ENCODE measurements at places on chromosomes 7 and 10.

DNA sequence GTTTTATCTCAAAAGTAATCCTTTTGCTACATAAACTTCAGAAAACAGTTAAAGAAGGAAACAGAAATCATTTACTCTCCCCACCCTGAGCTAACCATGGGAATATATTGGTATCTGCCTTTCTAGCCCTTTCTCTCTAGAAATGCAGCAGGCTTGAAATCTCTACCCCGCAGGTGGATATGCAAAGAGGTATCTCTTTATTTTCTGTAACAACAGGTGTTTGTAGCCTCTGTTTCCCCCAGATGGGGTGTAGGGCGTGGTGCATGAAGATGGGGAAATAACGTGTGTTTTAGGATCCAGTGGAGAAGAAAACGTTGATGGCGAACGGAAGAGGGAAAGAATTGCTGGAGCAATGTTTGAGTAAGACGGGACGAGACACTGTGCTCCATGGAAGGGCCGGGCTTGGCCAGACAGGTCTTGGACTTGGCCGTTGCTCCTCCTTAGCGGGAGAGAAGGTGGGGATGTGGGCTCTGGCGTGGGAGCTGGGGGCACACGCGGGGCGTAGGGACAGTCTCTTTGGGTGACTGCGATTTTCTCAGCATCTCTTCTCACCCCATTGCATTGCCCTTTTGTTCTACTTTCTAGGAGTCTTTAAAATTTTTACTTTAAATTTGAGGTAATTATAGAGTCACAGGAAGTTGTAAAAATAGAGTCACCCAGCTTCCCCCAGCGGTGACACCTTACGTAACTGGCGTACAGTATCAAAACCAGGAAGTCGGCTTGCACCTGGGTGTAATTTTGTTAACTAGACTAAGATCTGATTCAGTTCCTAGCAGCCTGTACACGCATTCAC lies 82.9 kb downstream of the ELFN1 start:
- DNase-seq, result no peak

DNA sequence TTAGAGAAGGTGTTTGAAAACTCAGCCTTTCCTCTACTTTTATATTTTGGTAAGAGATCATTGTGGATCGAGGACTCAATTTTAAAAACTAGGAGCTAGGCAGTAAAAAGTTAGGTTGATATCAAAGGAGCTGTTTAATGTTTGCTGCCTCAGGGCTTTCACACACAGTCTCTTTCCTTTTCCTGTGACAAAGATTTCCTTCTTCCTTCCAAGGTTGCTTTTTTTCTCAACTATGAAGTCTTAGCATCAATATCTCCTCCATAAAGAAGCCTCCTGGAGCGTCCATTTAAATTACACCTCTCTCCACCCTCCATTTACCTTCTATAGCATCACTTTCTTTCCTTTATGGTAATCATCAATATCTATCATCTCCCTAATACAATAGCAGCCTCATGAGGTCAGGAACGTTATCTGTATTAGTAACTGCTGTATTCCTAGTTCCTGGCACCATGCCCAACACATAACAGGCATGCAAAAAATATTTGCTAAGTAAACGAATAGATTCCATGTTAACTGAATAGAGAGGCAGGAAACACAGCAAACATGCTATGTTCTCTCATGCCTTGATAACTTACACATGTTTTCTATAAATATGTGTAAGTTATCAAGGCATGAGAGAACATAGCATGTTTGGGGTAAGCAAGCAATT lies 48.5 kb downstream of the GNAT3 start:
- no peak for DNase-seq

DNA sequence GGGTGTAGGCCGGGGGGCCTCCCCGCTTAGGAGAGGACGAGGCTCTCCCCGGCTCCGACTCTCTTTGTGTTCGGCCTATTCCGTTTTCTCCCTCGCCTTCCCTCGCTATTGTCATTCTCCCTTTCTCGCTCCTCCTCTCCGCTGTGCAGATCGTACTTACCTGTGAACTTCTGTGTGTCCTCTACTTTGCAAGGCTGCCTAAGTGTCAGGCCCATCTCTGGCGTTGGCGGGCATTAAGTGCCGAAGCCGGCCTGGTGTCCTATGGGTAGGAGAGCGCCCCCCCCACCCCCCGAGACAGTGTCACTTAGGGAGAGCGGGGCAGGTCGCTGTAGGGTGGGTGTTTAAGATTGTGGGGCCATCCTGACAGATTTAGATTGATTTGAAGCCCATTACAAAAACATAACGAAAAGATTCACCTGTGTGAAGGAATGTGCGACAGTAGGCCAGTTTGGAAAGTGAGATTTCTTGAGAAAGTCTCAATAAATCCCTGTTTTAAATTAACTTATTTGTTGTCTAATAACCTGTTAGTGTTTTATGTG lies 579 bp downstream of the RBM33 start:
- DNase-seq, result peak; percentile 39

DNA sequence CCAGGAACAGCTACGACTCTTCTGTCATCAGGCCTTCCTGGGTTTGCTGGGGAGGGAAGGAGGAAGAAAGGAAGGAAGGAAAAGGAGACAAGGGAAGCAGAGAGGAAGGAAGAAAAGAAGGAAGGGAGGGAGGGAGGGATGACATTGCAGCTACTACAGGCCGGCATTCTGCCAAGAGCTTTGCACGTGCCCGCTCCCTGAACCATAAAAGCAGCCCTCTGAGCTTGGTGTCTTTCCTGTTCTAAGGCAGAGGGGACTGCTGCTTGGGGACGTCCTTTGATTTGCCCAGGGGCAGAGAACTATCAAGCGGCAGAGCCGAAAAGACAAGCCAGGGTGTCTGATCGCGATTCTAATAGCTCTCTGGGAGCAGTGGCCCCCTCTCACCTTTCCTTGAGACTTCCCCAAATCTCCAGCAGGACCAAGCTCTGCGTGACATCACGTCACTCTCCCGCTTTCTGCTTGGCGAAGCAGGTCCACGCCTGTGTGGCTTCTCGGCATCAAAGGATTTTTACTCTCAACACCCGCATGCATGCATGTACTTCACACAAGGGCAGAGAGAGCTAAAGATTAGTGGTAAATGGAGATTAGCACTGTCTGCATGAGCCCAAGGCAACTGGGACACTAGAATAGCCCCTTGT lies 167.8 kb upstream of the AUTS2 start:
- no peak for DNase-seq

GRCh38 chr10:71599518-71599917 lies 120.1 kb downstream of the C10orf105 start:
- no peak for DNase-seq

GRCh38 chr7:13421776-13422175 lies 567.7 kb downstream of the ETV1 start:
- no peak for DNase-seq

- no peak for DNase-seq
These were observed 36.3 kb upstream of the EXOC6 start for GRCh38 chr10:92811986-92812385.

GRCh38 chr10:78259391-78259790 lies 225.7 kb downstream of the RPS24 start:
- DNase-seq, result no peak

GRCh38 chr7:156753630-156754029 lies 113.1 kb downstream of the RNF32 start:
- DNase-seq, result no peak

DNA sequence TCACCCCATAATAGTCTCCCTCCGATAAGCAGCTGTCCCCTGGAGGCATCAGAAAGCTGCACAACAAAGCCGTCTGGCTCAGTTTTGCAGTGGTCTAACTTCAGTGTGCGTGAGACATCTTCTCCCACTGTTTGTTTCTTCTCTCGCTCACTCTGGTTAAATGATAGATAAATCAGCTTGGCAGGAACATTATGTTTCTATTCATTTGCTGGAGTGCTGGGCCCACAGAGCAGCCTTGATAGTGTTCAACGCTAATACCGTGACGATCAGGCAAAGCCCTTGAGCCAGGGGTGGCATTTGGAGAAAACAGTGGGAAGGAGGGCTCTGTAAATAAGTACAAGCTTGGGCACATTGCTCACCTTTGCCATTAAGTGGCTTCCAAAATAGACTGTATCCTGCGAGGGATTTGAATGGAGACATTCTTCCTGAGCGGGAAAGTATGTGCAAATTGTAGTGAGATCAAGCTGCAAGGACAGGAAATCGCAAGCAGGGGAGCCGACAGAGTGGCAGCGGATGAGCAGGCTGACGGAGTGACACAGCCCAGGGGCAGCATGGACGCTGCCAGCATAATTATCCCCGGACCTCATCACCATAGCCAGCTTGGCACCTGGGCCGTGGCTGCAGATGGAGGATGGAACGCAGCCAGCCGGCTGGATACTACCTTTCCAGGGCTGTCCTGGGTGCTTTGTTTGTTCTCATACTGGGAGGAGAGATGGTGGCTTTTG lies 256.8 kb upstream of the FZD8 start:
- no peak for DNase-seq

DNA sequence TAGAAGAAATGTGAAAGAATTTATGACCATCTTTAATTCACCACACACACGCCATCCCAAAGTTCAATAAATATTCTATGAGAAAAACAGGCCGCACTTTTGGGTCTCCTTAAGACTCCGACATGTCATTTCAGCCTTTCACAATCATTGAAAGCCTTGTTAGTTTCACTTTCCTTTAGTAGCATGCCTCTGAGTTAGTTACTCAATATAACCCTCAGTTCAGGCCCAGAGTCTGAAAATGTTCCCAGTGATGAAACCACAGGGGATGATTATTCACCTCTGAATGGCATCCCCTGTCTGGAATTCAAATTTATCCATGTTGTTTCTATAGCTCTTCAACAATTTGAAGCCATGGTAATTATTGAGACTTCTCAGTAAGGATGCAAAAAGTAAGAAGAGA lies 278.1 kb upstream of the NRP1 start:
- DNase-seq, result no peak

GRCh38 chr10:74290708-74291107 lies 139.7 kb downstream of the ADK start:
- DNase-seq, result no peak

DNA sequence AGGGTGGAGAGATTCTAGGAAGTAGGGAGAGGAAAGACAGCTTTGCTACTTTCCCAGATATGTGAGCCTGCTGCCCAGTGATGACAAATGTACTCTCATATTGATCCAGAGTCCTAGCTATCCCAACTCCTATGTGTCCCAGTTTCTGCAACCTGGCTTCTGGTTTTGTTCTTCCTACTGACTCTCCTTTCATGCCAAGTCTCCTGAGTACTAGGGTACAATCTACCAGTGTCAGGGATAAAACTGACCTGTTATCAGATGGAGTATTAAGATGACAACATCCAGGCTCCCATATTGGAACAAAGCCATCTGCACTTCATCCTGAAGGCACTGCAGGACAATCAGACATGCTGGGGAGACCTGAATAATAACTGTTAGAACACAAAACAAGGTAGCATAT lies 233.7 kb upstream of the PHYHIPL start:
- no peak for DNase-seq

GRCh38 chr7:44149571-44150465 lies 8.7 kb upstream of the MYL7 start:
- no peak for DNase-seq

DNA sequence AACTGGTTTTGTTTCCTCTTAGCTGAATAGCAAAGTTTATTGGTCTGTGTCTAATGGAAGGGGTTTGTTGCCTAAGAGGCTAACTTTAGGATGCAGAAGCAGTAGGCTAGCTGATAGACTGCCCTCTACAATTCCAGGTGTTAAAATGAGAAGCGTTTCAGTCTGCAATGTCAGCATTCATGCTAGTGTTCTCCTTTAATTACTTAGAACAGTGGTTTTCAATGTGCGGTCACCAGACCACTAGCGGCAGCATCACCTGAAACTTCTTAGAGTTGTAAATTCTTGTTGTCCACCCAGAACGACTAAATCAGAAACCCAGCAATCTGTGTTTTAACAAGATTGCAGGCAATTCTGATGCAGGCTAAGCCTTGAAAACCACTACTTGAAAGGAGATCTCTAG lies 392.9 kb downstream of the IPMK start:
- no peak for DNase-seq

DNA sequence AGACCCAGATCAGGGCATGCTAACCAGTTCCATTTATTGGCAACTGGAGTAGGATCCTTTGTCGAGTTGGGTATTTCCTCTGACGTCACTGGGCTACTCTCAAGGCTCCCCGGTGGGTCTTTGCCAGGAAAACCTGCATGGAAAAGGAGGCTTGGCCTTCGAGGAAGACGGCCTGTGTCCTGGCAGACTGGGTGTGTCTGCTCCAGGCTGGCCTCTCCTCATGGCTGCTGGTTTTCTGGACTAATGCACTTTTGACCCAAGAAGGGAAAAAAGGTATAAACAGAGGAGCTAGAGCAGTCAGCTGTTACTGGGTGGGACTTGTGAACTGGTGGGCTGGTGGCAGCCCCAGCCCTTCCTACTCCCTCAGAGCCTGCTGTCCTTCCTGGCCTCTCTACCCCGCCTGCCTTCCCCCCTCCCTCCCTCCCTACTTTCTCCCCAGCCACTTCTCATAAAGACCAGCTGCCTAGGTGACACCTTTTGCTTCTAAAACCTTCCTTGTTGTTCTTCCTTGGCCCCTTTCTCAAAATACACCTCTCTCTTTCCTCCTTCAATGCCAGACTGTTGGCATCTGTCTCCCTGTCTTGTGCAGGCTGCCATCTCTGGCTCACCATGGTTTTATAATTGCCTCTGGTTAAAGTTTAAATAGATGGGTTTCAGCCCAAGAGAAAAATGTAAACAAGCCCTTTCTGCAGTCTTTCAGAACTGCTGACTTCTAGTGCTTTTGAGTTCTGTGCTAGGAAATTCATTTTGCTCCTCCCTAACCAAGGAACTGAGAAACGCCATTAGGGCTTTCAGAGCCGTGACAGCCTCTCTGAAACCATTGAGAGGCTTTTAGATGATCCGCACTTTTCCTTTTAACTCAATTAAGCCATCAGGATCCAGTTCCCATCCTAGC lies 101.8 kb upstream of the MKLN1 start:
- no peak for DNase-seq

DNA sequence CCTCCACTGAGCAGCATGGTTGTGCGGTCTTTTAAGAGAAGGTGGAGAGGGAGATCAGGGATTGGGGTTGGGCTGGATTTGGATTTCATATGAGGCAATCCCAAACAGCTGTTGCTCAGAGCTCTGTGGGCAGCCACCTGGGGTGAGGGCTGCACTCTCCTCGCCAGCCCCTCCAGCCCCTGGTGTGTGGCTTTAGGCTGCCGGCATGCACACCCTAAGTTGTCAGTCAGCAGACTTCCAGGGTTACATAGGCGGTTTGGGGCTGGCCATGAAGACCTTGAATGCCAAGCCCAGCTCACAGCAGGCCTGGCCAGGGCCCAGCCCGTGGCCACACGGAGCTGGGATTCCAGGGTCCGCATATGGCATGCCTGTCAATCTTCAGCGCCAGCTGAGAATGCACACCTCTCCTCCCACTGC lies 54.8 kb downstream of the ZMIZ1 start:
- no peak for DNase-seq

- DNase-seq, result no peak
These were observed 55.6 kb upstream of the LBX1 start for GRCh38 chr10:101284744-101285463.

Measured in stimulated activated CD4-positive, alpha-beta T cell treated with anti-CD3 and anti-CD28 coated beads, Interleukin-4, amount 100 ng/mL, for 4 hours (primary cell).